Hematopoietic multipotent progenitor cell (in vitro differentiated cells): ENCODE measurements at places on chromosomes 7 and 10.

DNA sequence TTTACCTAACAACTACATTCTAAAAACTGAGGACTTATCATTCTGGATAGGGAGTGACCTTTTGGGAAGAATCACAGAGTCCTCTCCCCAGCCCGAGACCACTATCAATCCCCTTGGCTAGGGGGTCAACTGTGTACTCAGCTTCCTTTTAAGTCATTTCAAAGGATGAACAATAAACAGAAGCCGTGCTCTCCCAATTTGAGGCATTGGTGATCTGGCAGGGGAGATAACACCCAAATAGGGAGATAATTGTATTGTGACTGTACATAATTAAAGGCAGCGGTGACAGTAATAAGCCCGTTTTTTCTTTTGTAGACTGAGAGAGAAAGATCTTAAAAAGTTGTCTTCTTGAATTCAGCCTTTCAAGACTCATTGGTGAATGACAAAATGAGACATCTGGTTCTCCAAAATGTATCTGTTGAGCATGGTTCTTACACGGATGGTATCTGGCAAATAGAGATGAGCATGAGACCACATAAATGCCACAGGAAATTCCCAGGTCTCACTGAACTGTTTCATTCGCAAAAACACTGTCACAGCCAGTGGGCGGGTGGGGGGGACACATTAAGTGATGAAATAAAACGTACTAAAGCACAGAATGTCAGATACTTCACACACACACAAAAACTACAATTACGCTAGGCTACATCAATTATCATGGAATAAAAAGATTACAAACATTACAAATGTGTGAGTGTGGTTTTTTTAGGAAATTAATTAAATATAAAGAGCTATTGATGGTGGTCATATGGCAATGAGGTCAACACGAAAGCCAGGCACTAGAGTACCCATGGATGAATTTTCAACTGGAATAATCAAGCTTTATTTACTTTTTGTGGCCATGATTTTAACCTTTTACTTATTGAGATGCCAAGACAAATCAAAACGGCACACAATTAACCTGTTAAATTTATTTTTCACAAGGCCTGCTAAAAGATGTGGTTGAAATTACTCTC lies 108.4 kb downstream of the HIPK2 start:
- DNase-seq = no peak

DNA sequence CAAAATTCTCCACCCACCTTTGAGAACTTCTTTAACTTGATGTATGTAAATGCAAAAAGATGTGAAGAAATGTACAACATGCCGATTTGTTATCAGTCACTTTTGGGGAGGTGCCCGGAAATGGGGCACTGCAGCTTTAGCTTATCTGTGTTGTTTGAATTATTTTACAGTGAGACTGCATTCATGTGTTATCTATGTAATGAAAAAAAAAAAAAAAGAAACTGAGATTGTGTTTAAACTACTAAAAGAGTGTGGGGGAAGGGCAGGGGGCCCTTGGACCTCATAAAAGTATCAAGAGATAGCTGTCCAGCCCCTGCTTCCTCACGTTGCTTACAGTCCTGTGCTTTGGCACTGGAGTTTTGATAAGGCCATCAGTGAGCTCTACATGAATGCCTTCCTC lies 259.4 kb downstream of the STK31 start:
- no peak for DNase-seq

DNA sequence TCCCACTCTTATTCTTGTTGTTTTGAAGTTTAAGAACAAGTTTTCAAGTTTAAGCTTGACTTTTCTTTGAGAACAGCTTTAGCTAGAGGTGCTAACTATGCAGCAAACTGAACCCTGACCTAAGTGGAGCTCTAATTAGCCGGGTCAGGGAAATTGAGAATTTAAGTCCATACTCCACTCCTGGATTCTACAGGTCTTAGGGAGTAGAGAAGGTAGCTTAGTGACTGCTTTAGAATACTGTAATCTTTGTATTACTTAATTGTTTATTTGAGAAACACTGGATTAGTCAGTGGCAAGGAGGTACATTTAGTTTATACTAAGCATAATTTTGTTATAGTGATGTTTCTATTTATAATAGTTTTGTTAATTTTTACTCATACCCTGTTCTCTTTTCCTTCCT lies 74.6 kb upstream of the STRIP2 start:
- DNase-seq = no peak

GRCh38 chr7:50502001-50502684 lies 52.0 kb upstream of the FIGNL1 start:
- DNase-seq = peak; percentile 32
